ENCODE measurements at places on chromosomes 16 and 17. TPM values are rescaled to one million over a fixed set of nuclear protein-coding genes. Genes with fewer than 3 reads are reported as not detected.

DNA sequence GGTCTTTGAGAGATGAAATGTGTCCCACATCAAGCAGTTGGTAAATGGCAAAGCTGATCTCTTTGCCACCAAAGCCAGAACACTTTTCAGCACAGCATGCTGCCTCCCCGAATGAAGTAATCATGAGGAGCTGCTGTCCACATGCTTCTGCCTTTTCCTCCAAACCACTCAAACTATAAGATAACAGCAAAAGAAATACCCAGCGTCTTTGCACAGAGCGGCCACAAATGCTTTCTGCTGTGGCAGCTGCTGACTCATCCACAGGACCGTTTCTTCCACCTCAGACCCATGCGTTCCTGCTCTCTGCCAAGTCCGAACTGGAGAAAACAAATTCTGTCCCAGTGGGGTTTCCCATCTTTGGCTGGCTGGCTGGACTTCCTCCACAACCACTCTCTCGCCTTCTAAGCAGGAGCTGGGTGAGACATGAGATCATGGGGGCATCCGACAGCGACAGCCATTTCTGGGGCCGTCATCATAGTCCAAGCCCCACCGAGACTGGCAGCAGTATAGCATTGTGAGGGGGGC is 27.1 kb downstream of the TBC1D3B start:
- DNase-seq, result no peak

DNA sequence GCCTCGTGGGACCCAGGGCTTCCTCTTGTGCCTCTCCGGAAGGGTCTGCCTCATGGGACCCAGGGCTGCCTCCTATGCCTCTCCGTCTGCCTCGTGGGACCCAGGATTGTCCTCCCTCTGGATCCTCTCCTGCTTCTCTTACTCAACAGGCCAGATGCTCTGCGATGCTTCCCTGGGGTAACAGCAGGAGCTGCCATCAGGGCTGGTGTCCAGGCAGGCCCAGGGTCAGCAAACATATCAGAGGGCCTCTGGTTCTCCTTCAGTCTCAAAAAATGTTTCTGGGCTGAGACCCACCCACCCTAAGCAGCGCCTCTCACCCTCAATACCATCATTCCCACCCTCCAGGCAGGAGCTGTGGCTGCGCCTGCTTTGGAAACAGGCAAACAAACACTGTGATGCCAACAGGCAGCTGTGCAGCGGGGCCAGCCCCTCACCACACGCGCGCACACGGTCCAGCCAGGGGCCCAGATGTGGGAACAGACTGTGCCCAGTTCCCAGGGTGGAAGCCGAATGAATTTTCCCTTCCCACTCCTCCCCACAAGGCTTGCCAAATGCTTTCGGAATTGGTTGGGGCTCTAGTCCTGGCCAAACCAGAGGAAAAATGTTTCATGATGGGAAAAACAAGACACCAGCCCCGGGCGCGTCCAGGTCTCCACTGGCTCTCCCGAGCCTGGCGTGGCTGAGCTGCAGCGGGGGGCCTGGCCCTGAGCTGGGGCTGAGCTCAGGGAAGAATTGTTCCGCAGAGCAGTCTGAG is 11.3 kb downstream of the TIMM22 start:
- DNase-seq, result no peak

Gene TEX19
- total RNA-seq, result 3.4 TPM

Gene KRTAP4-7
- not detected for total RNA-seq

Gene STX1B
- 0.77 TPM for total RNA-seq

Data from Caco-2 (cell line).